ENCODE measurements at places on chromosomes 12 and 14.

GRCh38 chr12:51821440-51822260 lies 26.9 kb downstream of the FIGNL2 start:
- no peak for DNase-seq

DNA sequence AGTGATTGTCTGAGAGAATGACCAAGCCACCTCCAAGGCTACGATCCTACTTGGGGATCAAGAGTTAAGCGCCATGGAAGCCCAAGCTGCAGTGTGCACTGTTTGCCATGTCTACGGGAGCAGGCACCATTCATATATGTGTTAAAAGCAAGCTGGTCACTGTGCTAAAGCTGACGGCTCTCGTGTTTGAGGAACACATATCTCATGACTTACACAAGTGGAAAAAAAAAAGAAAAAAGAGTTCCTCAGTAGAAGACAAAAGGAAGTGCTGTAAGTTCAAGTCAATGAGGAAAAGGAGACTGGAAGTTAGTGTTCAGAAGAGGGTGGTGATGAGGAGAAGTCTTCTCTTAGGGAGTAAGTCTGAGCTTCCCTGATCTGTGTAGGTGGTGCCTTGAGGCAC lies 4.9 kb upstream of the PTCSC3 start:
- no peak for DNase-seq

DNA sequence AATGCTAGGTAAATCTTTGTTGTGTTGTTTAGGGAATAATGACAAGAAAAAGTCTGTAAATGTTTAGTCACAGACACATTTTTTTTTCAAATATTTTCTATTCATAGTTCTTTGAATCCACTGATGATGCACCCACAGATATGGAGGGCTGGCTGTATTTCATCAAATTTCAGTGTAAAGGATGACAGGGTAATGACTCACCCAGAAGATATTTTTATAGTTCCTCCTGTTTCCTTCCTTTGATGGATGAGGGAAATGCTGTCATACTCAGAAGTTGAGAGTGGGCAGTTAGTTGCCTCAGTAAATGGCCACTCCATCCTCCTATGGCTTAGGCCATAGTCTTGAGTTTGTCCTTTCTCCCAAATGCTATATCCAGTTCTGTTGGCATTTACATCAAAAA lies 76.9 kb upstream of the REP15 start:
- DNase-seq: no peak

DNA sequence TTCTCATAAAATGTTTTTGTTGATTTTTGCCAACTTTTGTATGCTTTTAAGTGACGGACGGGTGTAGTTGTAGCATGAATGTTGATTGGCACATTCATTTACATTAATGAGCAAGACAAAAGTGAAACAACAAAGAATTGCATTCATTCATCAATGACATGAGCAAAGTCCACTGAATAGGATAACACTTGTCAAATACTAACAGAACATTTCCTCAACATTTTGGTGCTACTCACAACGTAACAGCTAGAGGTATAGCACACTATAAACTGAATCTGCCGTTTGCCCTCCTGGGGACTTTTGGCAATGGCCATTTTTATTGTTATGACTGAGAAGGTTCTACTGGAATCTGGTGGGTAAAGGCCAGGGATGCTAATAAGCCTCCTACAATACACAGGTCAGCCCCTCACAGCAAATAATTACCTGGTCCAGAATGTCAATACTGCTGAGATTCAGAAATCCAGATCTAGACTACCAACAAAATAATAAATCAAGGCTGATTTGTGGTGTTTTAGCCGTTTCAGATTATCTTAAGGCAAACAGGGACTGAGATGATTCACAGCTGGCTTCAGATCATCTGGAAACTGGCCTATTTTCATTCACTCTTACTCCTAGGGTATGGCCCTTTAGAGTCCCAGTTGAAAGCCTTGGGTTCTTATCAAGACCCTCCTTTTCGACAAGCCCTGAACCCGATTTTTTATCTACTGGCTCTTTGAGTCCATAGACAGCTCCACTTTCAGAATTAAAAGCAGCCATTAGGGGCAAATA lies 22.5 kb upstream of the CDKN3 start:
- no peak for DNase-seq

GRCh38 chr14:61928701-61929100 lies 166.5 kb downstream of the SNAPC1 start:
- DNase-seq: no peak

- DNase-seq: no peak
Measured at GRCh38 chr12:106759526-106760183, 14.8 kb upstream of the RIC8B start.

DNA sequence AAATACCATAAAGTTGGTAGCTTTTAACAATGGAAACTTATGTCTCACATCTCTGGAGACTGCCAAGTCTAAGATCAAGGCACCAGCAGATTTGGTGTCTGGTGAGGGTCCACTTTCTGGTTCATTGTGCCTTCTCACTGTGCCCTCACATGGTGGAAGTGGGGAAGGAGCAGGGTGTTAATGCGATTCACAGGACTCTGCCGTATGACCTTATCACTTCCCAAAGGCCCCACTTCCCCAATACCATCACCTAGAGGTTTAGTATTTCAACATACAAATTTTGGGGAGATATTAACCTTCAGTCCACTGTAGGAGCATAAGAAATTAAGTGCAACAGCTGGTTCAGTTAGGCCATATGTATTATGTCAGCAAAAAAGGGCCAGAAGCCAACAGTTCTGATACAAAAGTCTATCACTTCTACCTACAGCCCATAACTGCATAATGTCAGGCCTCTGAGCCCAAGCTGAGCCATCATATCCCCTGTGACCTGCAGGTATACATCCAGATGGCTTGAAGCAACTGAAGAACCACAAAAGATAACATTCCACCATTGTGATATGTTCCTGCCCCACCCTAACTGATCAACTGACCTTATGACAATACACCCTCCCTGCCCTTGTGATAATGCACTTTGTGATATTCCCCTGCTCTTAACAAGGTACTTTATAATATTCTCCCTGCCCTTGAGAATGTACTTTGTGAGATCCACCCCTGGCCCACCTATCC lies 24.7 kb downstream of the DDHD1 start:
- DNase-seq: no peak

DNA sequence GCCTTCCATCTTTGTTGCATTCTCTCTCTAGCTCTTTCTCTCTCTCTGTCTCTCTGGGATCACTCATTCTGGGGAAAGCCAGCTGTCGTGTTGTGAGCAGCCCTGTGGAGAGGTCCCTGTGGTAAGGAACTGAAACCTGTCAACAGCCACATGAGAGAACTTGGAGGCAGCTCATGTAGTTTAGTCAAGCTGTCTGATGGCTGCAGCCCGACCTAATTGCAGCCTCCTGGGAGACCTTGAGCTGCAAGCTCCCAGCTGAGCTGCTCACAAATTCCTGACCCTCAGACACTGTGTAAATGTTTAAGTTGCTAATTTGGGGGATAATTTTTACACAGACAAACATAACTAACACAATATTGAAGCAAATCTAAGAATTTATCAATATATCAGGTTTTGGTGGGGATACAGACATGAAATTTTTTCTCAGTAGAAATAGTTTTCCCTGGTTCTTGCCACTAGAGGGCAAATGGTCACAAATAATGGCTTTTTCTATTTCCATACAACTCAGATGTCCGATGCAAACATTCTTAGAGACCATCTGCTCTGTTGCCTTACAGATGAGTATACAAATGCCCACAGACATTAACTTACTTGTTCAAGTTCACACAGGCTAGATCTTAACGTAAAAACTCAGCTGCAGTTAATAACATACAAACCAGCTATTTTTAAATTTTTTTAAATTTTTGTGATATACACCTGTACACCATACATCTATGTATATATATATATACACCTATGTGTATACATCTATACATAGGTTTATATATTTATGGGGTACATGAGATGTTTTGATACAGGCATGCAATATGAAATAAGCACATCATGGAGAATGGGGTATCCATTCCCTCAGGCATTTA lies 15.5 kb upstream of the KRR1 start:
- DNase-seq: peak; percentile 44

- DNase-seq: no peak
Measured at GRCh38 chr12:52910248-52910883, 5.5 kb upstream of the KRT8 start.

DNA sequence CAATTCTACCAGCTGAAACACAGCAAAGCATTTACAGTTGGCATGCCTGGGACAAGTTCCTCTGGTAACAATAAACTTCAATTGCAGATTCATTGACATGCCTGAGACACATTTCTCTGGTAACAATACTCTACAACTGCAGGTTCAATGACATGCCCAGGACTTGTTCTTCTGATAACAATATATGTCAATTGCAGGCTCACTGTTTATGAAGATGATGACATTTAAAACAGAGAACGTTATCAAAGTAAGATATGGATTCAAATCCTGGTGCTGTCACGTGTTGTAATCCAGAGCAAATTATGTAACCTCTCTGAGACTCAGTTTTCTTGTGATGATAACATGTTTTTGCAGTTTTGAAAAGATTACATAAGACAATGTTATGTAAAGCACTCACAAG lies 20.5 kb downstream of the KITLG start:
- DNase-seq: no peak

GRCh38 chr14:71488703-71489191 lies 443.5 kb upstream of the RGS6 start:
- DNase-seq: no peak

DNA sequence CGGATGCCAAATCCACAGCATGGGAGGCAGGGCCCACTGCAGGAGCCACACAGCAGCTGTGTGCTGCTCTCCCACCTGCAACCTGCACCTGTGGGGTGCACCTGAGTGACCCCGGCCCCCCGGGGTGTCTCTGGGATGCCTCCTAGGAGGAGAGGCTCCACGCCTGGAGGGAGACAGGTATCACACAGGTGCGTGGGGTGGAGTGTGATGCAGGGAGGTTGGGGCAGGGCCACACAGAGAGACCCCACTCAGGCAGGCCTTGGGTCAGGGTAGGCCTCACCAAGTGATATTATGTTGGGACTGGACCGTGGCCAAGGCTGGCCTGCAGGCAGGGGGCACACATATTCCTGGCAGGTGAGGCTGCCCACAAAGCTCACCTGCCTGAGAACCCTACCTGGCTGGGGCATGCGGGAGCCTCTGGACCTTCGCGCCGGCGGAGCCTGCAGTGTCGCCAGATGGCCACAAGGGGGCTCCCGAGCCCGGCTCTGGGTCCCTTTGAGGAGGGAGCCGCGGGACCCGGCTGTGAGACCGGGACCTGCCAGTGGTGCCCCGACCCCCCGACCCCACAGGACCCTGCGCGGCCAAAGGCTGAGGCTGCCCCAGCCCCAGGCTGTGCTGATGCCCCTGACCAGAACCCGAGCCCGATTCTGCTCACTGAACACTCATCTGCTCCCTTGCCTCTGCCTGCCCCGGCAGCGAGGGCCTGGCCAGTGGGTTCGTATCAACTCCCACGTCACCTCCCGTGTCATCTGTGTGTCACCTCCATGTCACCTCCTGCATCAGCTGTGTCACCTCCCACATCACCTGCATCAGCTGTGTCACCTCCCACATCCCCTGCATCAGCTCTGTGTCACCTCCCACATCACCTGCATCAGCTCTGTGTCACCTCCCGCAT lies 11.4 kb downstream of the TMEM121 start:
- DNase-seq: peak; percentile 88

DNA sequence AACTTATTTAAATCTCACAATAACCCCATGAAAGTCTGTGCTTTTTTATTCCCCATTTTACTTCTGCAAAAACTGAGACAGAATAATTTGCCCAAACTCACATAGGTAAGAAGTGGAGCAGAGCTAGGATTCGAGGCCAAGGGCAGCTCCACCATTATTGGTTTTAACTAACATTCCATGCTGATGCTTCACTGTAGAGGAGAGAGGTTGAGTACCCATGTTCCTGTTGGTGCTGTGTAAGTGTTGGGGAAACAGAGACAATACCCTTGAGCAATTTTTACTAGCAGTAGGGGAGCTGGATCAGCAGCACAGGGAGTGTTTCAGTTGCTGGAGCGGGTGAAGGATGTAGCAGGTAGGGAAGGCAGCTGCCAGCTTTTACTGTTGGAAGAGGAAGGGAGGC lies 21.1 kb downstream of the RASSF8 start:
- DNase-seq: no peak

- DNase-seq: no peak
Measured at GRCh38 chr12:120759591-120760348, 34.1 kb downstream of the ACADS start.
